Activated CD8-positive, alpha-beta memory T cell treated with anti-CD3 and anti-CD28 coated beads for 4 hours (primary cell): ENCODE measurements at places on chromosomes 6 and 20.

- DNase-seq = no peak
Measured at GRCh38 chr20:1563598-1563997, 6.1 kb upstream of the SIRPD start.

- no peak for DNase-seq
Measured at GRCh38 chr6:135465307-135465706, 32.2 kb downstream of the AHI1 start.

DNA sequence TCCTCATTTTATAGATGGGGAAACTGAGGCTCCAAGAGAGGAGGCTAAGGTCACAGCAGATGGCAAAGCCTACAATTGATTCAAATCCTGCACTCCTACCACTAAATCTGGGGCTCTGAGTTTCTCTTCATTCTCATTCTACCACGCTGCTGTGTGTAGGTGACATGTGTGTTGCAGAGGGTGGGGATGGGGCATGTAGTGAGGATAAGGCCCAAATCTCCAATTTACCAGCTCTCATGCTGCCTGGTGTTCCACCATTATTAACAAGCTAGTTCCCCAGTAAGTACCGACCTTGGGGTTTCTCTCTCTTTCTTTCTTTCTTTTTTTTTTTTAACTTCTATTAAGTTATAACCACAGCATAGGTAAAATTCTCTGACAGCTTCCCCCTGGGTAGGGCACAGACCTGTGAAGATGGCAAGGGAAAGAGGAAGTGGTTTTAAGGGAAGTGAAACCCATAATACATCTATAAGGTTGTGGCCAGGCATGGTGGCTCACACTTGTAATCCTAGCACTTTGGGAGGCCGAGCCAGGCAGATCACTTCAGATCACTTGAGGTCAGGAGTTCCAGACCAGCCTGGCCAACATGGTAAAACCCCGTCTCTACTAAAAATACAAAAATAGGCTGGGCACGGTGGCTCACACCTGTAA lies 13.0 kb upstream of the MATN4 start:
- DNase-seq = no peak

GRCh38 chr6:141824350-141824749 lies 308.4 kb upstream of the GJE1 start:
- no peak for DNase-seq

DNA sequence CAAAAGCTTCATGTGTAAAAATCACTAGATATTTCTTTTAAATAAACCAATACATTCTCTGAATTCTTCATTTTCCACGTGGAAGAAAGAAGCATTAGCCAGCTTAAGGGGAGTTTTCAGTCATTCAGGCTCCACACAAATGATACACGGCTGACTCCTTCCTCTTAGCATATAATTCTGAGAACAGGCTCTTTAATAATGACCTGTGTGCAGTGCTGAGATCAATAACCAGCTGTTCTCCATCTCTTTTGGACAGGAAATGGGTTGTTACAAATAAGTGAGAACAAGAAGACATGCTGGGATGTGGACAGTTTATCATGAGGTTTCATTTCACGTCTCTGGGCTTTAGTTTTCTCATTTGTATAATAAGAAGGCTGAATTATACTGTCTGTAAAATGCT lies 146.9 kb upstream of the C6orf118 start:
- no peak for DNase-seq

DNA sequence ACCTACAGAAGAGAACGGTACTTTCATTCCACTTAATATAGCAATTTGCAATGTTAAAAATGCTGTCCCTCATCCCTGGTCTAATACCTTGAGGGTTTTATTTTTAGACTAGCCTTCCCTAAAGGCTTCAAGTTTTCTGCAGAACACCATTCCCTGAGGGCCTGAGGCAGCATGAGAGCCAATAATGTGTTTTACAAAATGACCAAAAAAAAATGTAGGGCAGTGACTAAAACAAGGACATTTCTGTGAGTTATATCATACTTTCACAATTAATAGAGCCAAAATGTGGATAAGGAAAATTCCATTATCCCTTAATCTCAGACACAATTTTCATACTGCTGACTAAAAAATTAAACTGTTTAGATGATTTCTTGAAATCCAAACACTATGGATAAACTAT lies 22.7 kb downstream of the GPR63 start:
- DNase-seq = no peak

GRCh38 chr6:150068151-150068550 lies 770 bp downstream of the ULBP3 start:
- no peak for DNase-seq

DNA sequence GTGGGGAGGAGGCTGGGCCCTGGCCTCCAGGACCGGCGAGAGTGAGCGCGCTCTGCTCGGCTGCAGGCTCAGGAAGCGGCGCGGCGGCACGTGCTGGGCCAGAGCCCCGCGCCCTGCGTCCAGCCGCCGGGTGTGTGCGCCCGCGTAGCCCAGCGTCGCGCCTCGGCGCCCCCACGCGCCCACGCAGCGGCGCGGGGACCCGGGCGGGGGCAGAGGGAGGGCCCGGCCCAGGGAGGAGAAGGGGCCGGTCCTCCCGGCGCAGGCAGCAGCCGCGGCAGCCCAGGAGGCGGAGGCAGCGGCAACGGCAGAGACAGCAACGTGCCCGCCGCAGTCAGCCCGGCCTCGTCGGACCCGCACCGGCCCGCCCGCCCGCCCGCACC lies at the start of gene EYA2:
EYA2 (plus strand) TSS at position 265 of the 380 bp plus-strand sequence. CDS start 95,168 bp downstream, outside the sequence.
- DNase-seq = no peak

- DNase-seq = no peak
Measured at GRCh38 chr6:6393069-6393529, 72.6 kb upstream of the F13A1 start.

DNA sequence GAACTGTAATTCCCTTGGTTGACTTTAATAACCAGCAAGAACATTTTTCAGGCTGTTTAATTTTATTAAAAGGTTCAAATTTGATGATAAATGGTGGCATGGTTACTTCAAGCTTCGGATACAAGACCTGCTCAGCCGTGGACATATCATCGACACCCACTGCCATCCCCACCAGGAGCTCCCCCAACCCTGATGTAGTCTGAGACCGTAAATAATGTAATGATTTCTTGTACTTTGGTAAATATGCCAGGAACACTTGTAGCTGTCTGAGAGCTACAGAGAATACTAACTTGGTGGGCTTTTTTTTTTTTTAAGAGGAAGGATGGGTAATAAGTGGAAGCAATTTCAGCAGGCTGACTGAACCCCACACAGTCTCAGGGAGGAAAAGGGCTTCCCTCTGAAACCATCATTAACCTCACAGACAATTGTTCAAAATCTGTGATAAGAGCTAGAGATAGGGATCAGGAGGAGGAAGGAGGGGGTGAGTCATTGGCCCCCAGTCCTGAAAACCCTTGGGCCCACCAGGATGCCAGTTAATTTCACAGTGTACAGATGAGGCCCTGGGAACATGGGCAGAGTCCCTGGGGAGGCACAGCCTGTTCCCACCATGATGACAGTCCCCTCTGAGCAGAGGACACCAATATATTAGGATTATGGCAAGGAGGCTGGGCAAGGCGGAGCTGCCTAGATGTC lies 56.0 kb downstream of the APCDD1L start:
- no peak for DNase-seq

DNA sequence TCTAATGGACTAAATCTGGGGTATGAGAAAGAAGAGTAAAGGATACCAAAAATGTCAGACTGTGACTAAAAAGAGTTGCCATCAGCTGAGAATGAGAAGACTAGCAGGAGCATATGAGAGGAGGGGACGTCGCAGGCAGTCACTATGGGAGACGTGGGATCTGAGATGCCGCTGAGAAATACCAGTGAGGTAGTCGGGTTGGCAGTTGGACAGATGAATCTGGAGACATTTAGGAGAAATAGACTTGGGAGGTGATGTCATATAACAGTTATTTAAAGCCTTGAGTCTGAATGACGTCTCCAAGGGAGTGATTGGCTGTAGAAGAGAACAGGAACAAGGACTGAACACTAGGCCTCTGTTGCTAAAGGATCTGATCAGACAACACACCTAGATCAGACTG lies 51.5 kb upstream of the TRIM26 start:
- no peak for DNase-seq

DNA sequence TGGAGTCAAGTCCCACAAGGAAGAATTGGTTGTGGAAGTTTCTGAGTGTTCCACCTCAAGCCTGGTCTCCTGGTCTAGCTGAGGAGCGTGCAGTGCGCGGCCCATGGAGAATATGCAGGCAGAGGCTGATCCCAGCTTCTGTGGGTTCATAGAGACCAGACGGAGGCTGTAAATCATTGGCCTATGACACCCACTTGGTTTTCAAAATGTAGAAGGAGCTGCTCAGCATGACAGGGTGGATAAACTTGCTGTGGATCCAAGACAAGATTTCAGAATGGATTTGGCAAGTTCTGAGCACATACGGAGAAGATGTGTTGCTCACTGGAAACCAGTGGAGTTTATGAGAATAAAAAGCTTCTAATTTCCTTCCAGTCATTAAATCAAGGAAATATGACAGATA lies 744 bp downstream of the KIF25 start:
- DNase-seq = no peak

GRCh38 chr6:56862415-56863175 lies 92.3 kb upstream of the BEND6 start:
- no peak for DNase-seq

DNA sequence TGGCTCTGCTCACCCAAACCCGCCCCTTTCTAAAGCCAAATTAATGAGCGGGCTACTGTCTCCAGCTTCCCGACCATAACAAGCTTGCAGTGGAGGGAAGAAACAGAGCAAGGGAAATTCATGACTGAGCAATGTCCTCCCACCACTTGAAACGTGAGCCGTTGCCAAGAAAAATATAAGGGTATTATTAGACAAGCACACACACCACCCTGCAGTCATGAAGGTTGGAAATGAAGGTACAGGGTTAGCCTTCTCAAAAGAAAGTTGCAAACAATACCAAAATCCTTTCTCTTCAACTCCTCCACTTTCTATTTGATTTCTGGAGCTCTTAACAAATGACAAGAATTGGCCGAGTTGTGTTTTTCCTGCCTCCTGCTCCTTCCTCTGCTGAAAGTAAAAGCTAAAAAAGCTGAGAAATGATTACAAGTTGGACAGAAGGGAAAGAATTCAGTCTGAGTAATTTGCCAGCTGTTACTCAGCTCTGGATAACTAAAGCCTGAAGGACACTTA lies 151.1 kb upstream of the B3GAT2 start:
- DNase-seq = no peak

DNA sequence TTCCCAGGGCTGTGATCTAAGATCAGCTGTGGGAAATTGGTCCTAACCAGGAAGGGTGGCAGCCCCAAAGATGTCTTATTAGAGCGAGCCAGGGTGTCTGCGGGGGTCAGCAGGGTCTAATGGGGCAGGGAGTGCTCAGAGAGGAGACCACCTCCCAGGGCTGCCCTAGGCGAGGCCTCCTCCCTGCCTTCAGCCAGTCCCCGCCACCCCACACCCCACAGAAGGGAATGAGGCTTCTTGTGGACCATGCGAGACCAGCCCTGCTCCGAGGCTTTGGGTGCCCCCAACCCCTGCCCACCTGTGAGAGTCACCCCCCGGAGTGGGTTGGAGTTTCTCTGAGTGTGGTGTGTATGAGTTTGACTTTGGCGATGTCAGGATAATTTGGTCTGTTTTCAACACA lies 37.8 kb downstream of the SYNJ2 start:
- no peak for DNase-seq

GRCh38 chr20:19621072-19621471 lies 137.0 kb upstream of the RIN2 start:
- no peak for DNase-seq

DNA sequence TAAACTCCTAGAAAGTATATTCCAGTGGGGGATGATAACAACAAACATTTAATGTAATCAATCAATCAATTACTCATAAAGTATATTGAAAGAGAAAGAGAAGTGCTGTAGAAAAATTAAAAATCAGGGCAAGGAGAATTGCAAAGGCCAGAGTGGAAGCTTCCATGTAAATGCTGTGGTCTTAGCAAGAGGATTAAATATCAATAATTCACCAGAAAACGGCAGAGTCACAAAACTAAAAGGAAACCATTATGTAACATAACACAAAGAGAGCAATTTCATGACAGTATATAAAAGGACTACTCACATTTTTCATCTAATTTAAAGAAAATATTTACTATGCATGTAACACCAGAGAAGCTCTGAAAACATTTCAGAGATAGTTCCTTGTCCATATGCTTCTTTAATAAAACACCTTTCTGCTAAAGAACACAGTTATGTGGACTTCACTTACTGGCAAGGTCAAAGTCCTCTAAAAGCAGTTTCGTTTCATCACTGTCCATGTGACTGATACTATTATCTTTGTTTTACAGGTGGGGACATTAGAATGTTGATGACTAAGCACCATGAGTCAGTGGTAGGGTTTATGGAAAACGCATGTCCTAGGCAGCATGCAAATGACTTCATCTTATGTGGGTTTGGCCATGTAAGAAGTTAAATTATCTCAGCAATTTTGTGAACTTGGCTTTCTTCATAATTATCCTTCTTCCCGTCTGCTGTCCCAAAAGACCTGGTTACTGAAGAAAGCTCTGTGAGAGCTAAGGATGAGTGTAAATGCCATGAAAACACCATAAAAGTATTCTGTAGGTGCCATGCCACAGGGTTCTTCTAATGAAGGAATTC lies 185.8 kb upstream of the TENT5A start:
- DNase-seq = no peak

GRCh38 chr20:48241482-48241881 lies 456.2 kb upstream of the SULF2 start:
- no peak for DNase-seq

- DNase-seq = no peak
Measured at GRCh38 chr20:45857882-45858216, 435 bp downstream of the ZSWIM3 start.

DNA sequence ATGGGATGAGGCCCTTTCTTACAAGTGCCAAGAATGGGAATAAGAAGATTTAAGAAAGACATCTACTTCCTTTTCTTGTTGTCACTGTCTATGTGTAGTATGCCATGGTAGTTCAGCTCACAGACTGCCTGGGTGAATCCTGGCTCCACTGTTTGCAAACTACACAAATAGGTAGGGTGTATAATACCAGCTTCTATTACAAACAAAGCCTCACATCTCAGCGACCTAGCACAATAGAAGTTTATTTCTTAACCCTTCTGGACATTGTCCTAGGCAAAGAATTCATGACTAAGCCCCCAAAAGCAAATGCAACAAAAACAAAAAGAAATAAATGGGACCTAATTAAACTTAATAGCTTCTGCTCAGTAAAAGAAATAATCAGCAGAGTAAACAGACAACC lies 74.5 kb downstream of the LINC00237 start:
- no peak for DNase-seq

DNA sequence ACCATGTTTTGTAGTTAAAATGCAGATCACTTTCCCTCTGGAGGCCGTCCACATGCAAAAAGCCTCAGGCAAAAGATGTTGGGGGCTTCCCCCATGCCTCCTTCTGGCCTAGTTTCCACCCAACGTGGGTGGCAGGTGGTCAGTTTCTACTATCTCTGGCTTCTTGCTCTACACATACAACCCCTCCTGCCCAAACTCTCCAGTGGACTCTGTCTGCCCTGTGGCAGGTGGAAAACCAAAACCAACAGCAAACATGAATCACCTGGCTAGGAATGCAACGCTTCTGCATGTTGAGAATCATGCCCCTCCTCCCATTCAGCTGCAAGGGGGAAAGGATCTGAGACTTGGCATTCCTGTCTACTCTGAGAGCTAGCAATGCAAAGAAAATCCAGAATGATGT lies 94.8 kb downstream of the MBOAT1 start:
- no peak for DNase-seq
